ENCODE measurements at places on chromosomes 5 and 9. TPM values are rescaled to one million over a fixed set of nuclear protein-coding genes. Genes with fewer than 3 reads are reported as not detected.

The SPRY4 gene
- total RNA-seq = 7.9 TPM

DNA sequence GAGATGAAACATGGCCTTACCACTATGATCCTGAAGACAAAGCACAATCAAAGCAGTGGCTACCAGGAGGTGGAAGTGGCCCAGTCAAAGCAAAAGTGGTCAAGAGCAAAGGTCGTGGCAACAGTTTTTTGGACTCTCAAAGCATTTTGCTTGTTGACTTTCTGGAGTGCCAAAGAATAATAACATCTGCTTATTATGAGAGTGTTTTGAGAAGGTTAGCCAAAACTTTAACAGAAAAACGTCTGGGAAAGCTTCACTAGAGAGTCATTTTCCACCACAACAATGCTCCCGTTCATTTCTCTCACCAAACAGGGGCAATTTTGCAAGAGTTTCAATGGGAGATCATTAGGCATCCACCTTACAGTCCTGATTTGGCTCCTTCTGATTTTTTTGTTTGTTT, 33.6 kb upstream of the MAMDC2 start:
- DNase-seq = no peak

DNA sequence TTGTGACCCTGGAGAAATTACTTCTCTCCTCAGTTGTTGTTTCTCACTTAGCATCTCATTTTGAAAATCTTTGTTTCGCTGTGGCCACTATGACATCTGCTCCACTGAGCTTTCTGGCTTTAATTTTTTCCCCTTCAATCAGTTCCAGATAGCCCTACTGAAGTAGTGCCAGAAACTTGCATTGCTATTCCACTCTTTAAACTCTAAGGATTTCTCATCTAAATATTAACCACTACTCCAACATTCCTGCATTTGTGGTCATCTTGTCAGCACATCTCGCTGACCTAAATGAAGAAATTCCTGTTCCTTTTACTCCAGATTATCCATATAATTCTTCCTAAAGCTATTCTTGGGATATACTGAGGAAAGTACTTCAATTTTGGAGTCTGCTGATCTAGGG, 15.3 kb upstream of the NOL6 start:
- DNase-seq = no peak

DNA sequence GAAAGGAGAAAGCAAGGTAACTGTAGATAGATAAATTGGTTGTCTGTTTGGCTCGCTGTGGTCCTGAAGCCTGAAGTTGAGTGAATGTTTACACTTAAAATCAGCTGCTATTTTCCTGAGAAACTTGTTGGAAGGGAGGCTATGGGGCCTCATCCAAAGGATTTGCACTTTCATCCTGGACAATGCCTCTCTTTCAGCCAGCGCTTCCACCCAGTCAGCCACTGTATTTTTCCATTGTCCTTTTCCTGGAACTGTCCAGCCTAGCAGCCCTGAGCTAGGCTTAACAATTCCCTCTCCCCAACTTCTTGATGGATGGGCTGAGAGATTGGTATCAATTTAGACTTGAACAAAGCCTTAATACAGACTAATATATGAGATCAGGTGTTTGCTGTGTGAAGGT, 429.2 kb downstream of the DMAC1 start:
- no peak for DNase-seq

GRCh38 chr5:39370555-39371366, 6.5 kb upstream of the C9 start:
- no peak for DNase-seq

- DNase-seq = no peak
Measured at GRCh38 chr9:3909966-3910650, 384.3 kb upstream of the RFX3 start.
